ENCODE measurements at places on chromosomes 13 and 19.
A peak's percentile ranks its signal among the peaks of the same experiment; 100 is the strongest.

GRCh38 chr19:34598217-34599155 is 78.5 kb downstream of the SCGB2B2 start:
- no peak for DNase-seq

DNA sequence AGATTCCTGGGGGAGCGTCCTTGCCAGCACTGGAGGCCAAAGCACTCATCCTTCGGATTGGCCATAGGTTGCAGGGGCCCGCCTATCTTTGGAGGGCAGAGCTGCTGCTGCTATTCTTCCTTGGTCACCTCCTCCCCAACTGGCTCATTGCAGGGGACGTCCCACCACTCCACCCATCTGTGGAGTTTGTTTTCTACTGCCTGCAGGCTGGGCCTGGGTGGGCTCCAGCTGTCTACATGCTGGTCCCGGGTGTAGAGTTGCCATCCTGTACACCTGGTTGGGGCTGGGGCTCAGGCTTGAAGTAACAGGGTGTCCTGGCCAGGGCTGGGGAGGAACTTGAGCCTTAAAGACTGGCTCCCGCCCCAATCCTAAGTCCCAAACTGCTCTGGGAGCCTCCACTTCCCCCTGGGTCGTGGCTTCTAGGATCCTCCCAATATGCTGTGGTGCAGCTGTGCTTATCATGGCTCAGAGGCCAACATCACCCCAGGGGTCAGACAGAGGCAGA is 2.1 kb downstream of the RNF225 start:
- no peak for DNase-seq

GRCh38 chr19:3369337-3370213 is 3.2 kb downstream of the NFIC start:
- no peak for DNase-seq

GRCh38 chr13:40540328-40541044 is 126.0 kb downstream of the FOXO1 start:
- no peak for DNase-seq

DNA sequence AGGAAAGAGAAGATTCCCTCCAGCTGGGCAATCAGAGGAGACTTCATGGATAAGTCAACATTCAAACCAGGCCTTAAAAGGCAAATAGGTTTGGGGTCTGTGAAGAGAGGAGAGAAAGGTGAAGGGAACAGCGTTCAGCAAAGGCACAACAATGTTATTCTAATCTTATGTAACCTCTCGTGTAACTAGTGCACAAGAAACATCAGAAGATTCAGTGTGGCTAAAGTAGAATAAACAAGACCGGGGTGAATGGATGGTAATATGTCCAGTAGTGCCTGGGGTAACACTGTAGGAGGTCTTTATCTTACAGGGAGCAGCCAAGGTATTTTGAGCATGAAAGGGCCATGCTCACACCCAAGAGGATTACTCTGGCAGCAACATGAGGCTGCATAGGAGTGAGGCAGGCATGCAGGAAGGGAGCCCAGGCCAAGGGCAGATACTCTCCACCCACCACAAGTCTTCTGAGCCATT is 24.1 kb downstream of the LHFPL6 start:
- no peak for DNase-seq

DNA sequence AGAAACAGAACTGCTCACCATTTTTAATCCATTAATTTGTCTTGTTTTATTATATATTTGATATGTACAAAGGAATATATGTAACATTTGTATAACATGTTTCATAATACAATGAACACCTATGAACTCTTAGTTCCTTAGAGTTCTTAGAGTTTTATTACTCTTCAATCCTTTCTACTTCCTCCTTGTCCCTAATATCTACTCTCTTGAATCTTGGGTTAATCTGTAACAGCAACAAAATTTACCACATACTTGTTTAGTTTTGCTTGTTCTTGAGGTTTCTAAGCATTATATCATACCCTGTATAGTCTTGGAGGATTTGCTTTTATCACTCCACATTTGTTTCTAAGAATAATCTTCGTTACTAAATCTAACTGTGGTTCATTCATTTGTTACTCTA is 151.4 kb downstream of the PDS5B start:
- DNase-seq: no peak

DNA sequence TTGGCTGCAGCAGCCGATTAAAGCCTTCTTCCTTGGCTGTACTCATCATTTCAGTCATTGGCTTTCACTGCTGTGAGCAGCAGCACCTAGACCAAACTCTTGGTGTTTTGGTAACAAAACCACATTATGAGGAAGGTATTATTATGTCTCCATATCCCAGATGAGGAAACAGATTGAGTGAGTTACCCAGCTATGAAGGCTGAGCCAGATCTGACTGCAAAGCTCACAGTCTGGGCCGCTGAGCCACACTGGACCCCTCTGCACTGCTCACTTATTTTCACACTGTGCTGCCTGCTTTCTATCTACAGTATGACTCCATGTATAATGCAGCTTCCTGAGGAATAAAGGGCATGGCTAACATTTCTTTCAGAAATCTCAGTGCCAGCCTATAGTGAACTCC is 24.5 kb downstream of the CRYL1 start:
- DNase-seq: no peak

GRCh38 chr13:27203854-27204253 is 32.2 kb upstream of the USP12 start:
- DNase-seq: no peak

DNA sequence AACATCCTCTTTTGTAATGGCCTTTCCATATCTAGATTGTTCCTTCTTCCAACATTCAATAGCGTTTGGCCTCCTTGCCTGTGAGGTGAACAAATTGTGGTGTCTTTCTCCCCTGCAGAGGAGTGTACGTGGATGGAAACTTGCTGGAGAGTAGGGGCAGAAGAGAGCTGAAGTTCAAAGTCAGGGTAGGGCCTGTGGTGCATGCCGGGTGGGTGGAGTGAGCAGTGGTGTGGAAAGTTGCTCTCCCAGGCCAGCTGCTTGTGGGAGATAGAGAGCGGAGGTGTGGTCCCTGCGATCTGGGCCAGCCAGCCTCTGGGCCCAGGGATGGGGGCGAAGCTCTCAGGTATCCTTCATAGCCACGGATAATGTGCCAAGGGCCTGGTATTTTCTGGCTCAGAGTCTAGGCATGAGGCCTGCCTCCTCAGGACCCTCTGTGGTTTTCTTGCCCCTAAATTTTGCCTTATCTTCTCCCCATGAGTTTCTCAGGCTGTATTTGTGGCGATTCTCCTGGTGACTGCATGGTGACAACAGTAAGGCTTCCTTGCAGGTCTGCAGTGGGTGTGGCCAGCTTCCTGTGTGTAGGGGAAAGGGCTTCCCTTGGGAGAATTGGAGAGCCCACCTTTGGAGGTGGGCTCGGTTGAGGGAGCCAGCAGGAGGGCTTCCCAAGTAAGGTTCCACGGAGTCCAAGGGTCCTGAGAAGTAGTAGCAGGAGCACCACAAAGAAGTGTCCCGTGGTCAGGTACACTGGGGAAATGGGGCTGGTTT is 6.7 kb downstream of the RGCC start:
- peak; percentile 42 for DNase-seq

DNA sequence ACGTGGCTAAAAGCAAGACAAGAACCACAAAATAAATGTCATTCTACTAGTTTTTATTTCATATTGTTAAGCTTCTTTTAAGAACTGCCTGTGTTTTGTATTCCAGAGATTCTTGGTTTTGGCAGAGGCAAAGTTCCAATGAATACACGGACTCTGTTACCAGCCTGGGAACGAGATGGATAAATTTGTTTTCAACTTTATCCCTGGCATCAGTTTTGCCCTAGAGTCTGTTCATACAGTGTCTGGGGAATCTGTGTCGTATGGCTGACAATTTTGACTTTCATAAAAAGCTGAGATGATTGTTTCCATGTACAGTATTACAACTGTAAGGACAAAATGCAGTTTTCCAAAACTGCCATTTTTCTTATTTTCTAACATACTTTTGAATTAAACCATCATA is 327.6 kb downstream of the TBC1D4 start:
- DNase-seq: no peak

DNA sequence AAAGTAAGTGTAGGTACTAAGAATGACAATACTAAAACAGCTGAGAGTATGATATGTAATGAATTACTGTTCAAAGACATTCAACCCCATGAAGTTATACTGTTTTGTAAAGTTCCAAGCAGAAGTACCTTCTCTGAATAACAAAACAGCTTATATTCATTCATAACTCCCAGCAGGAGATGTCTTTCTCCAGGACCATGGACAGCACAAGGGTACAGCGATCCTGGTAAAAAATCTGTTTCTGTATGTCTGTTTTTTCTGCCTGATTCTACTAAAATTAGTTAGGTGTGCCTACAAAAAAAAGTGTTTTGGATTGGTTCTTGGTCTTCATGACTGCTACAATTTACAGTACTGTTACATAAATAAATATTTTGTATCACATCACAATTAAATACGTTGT is 172.5 kb upstream of the SLITRK5 start:
- DNase-seq: no peak

DNA sequence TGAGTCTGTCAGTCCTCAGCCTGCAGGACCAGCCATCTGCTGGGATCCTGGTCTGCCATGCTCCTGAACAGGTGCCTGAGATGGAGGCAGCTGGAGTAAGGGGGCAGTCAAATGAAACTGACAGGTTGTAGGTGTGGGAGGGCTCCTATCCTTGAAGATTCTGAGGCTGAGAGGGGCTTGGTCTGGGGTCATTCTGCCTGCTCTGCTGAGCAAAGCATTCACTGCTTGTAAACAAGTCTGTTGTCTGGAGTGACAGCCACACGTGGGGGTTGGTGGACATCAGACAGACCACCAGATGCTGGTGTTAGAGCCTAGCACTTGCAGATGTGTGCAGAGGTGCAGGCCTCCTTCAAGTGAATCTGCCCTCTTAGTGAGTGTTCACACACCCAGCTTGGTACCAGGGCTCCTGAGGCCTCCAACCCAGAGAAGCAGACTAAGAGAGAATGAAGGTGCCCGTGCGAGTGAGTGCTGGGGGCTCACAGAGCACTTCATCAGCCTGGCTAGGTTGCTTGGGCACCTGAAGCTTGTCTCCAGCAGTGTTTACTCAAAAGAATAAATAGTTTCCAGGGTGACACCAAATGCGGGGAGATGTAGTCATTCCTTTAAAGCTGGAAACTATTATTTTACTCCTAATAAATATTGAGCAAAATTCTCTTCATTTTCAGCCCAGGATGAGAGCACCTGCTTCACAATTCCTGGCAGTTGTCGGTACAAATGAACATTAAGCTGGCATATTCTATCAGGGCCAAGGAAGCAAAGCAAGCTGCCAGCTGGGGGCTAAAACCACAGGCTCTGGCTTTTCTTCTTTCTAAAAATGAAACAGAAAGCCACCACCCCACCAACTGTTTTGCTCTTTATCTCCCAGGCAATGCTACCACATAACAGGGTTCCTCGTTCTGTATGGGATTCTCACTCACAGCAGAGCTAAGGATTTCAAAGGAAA is 82.3 kb downstream of the RNASEH2B start:
- DNase-seq: no peak

GRCh38 chr19:34228347-34228746 is 26.0 kb upstream of the GARRE1 start:
- DNase-seq: no peak

DNA sequence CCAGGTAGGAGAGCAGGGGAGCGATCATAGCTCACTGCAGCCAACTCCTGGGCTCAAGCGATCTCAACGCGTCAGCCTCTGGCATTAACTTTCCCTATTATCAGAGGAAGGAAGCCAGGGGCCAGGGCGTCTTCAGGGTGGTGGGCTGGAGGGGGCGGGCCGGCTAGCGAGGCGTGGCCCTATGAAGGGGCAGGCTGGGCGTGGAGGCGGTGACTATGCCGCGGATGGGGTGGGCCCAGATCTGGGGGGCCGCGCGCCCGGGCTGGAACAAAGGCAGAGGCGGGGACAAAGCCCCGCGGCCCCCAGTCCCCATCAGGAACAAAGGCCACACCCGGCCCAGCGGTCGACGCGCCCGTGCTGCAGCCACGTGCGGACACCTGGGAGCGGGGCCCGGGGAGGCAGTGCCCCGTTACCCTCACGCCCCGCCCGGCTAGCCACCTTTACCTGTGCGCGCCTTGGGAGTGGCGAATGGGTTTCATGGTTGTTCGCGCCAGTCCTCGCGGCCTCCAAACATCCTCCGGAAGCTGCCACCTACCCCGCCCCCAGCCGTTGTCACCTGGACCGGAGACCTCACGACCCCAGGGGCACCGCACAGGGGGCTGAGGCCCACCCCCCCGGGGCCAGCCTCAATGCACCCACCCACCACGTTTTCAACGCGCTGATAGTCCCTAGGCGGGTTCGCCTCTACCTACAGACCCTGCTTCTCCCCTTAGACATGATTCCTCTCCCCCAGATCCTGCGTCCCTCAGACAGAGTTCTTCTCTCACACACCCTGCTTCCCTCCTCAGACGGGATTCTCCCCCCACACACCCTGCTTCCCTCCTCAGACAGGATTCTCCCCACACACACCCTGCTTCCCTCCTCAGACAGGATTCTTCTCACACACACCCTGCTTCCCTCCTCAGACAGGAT is 5.4 kb upstream of the TRIM28 start:
- DNase-seq: no peak

GRCh38 chr19:41792513-41793413 is 3.6 kb upstream of the CEACAM3 start:
- DNase-seq: peak; percentile 21

GRCh38 chr13:56755181-56755935 is 385.4 kb upstream of the PRR20A start:
- no peak for DNase-seq

DNA sequence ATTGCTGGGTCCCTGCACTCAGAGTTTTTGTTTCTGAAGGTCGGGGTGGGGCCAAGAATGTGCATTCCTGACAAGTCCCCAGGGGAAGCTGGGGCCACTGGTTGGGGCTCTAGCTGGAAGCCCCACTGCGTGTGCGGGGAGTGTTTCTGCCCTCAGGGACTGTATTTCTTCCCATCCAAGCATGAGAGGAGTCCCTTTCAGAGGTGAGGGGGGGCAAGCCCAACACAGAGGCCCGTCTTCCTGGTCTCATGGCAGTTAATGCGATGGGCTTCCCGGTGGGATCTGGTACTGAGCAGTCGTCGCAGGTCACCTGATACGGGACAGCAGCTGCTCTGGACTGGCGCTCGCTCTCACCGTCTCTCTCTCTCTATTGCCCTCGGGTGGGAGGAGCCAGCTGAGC is 50.4 kb downstream of the GPR12 start:
- DNase-seq: no peak

DNA sequence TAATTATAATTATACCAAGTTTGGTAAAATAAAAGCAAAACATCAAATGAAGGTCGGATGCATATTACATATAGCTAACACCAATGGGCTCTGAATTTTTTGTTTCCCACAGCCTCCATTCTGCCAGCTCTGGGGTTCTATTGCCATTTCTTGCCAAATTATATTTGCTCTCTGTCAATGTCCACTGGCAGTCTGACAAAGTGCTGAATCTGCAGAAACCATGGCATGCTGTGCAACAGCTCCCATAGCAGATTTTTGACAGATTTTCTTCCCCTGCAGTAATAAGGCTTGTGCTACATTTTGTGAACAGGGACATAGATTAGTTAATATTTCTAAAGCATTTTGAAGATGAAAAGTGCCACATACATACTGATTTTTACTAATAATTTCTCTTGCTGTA is 1102.1 kb downstream of the DIAPH3 start:
- DNase-seq: no peak

- DNase-seq: no peak
Measured at GRCh38 chr13:84413016-84413415, 530.7 kb upstream of the SLITRK1 start.

GRCh38 chr13:79237981-79238380 is 168.1 kb downstream of the RBM26 start:
- no peak for DNase-seq

GRCh38 chr13:76600081-76600480 is 286.1 kb downstream of the KCTD12 start:
- no peak for DNase-seq
